IPS-NIHi11 (cell line): ENCODE measurements at places on chromosomes 2 and 18.

- no peak for DNase-seq
Observed at GRCh38 chr2:199589306-199589705, 131.6 kb upstream of the SATB2 start.

- no peak for DNase-seq
Observed at GRCh38 chr2:195898505-195899191, 170.0 kb downstream of the DNAH7 start.

DNA sequence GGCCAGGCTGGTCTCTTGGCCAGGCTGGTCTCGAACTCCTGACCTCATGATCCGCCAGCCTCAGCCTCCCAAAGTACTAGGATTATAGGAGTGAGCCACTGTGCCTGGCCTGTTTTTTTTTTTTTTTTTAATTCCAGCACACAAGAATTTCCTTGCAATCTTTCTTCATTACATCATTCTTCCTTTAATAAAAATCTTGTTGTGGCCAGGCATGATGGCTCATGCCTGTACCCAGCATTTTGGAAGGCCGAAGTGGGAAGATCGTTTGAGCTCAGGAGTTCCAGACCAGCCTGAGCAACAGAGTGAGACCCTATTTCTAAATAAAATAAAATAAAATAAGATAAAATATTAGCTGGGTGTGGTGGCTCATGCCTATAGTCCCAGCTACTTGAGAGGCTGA is 21.4 kb upstream of the PLEKHM3 start:
- no peak for DNase-seq

GRCh38 chr2:105741174-105741573 is 3.5 kb upstream of the NCK2 start:
- DNase-seq = no peak

DNA sequence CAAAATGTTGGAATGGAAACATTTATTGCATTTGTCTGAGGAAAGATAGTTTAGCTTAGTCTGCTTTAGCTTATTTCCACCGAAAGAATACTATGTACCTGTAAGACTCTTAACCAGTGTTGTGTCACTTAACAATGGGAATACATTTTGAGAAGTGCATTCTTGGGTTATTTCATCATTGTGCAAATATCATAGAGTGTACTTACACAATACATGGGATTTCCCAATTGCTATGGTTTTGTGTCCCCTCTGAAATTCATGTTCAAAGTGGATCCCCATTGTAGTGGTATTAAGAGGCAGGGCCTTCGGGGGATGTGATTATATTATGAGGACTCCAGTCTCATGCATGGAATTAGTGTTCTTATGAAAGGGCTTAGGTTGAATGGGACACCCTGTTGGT is 249.4 kb upstream of the UBE2E3 start:
- DNase-seq = no peak

DNA sequence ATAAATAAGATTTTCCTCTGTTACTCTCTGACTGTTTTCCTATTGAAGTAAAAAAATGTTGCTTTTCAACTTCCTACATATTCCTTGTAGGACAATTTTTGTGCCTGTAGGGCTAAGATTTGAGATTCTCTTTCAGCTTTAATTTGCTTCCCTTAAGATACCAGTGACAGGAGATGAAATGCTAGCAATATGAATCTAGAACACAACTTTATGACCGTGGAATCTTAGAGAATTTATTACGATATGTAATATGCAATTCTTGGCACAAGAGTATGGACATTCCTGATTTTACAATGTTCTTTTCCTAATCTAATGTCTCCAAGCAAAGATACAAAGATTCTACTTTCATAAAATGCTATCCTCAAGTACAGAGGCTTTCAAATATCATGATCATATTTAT is 180.9 kb downstream of the KCNE4 start:
- DNase-seq = no peak

GRCh38 chr2:137123226-137123625 is 357.9 kb downstream of the THSD7B start:
- DNase-seq = no peak

GRCh38 chr2:145066856-145067548 is 547.1 kb upstream of the ZEB2 start:
- DNase-seq = no peak
